ENCODE measurements at places on chromosomes 16 and 17.

DNA sequence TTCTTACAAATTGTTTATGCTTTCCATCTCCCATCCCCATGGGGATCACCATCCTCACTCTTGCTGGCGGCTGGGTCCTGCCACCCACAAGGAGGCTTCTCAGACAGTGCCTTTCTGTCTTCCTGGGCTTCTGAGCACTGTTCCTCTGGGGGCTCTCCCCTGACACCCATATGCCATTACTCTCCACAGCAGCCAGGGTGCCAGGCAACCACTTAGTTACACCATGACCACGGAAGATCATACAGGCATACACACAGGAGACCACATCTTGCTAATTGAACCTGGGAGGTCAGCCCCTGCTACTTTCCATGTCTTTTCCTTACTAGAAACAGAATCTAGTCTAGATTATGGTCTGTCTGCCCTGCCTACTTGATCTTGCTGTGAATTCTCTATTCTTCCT, 27.7 kb upstream of the HS3ST2 start:
- no peak for DNase-seq

DNA sequence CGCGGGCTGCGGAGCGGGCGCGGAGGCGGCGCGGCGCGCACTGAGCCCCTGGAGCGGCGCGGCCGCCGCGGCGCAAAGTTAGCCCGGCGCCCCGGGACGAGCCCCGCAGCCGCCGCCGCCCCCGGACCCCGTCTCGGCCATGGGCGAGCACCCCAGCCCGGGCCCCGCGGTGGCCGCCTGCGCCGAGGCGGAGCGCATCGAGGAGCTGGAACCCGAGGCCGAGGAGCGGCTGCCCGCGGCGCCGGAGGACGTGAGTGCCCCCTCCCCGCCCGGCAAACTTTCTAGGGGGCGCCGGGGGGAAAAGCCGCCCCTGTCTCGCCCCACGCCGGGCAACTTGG, 388 bp downstream of the RHBDL3 start:
- no peak for DNase-seq

GRCh38 chr17:51890710-51891109, 267.8 kb downstream of the CA10 start:
- no peak for DNase-seq

DNA sequence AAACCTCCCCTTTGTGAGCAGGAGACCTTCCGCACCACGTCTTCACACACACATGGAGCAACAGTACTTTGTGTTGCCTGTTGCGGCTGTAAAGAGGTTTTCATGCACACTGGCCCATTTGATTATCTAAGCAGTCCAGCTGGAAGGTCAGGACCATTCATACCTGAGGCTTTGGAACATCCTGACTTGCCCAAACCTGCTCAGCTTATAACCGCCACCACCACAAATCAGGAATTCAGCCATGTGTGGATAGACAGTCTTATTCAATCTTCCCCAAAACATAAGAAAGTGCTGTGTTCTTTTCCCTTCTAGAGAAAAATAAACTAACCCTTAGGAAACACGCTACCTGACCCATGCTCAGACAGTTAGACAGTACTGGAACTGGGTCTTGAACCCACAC, 81.6 kb upstream of the XYLT1 start:
- DNase-seq: no peak

DNA sequence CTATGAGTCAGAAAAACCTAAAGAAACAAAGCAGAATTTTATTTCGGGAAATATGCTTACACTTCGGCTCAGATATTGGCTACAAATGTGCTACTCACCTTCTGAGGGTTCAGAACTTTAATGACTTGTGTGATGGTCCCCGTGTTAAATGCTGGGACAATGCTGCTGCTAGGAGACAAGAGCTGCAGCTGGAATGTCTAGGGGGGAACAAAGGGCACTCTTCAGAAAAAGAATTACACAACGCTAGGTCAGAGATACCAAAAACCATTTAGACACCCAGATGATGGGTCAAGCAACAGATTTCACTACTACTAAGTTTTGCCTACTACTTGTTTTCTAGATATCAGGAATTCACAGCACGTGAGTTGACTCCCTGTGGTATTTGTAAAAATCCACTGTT, 10.0 kb upstream of the PHLPP2 start:
- no peak for DNase-seq

GRCh38 chr16:50539053-50539695, 9.0 kb upstream of the NKD1 start:
- no peak for DNase-seq

All from BJ (cell line).